SW 1271 (cell line): ENCODE measurements at places on chromosomes 1 and 21.

- no peak for DNase-seq
Observed at GRCh38 chr1:50979937-50980336, 9.9 kb downstream of the CDKN2C start.

GRCh38 chr1:215673943-215674342 is 106.8 kb downstream of the KCTD3 start:
- no peak for DNase-seq

DNA sequence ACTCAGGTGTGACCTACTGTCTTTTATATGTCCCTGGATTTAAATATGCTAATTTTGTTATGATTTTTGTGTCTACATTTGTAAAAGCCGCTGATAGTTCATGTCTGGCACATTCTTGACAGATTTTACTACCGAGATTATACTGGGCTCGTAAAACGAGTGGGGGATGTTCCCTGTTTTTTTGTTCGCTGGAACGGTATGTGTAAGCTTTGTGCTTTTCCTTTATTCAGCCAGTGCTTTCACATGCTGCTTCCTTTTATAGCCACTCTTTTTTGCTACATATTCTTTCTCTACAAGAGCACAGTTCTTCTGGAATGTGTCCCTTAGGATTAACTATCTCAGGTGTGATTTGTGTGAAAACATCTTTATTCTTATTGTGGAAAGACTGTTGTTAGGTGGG is 46.6 kb downstream of the ADARB1 start:
- DNase-seq: no peak

DNA sequence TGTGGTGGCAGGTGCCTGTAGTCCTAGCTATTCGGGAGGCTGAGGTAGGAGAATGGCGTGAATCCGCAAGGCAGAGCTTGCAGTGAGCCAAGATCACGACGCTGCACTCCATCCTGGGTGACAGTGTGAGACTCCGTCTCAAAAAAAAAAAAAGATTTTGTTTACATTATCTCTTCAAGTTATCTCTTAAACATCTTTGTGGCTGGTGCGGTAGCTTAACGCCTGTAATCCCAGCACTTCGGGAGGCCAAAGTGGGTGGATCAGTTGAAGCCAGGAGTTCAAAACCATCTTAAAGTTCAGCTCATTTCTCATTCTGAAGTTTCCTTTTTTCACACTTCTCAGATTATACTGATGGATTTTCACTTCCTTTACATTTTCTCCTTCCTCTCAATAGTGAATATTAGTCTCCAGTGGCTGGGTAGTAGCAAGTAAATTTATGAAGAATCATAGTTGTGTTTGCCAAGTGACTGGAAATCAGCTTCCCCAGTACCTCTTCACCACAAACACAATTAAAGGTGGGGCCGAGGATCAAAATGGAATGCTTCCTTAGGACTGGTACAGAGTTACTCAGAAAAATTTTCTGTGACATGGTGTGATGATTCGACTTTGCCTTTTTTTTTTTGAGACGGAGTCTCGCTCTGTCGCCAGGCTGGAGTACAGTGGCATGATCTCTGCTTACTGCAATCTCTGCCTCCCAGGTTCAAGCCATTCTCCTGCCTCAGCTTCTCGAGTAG is 13.8 kb downstream of the PIP5K1A start:
- DNase-seq: no peak

DNA sequence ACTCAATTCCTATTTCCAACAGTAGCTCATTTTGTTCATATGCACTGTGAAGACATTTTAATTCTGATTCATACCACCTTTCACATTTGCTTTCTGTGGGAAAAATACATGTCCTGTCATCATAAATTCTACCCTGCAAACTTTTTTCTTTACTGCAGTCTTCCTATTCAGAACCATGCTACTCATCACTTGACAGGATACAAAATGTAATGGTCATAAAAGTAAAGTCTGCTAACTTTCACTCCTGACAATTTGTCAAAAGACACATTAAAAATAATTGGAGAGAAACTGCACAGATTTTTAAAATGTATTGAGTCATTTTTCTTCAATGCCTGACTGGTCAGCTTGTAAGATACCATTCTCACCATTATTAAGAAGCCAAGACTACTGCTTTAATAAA is 1817.1 kb downstream of the BRINP3 start:
- DNase-seq: no peak

GRCh38 chr1:30044656-30045144 is 678.7 kb downstream of the MATN1 start:
- DNase-seq: no peak

DNA sequence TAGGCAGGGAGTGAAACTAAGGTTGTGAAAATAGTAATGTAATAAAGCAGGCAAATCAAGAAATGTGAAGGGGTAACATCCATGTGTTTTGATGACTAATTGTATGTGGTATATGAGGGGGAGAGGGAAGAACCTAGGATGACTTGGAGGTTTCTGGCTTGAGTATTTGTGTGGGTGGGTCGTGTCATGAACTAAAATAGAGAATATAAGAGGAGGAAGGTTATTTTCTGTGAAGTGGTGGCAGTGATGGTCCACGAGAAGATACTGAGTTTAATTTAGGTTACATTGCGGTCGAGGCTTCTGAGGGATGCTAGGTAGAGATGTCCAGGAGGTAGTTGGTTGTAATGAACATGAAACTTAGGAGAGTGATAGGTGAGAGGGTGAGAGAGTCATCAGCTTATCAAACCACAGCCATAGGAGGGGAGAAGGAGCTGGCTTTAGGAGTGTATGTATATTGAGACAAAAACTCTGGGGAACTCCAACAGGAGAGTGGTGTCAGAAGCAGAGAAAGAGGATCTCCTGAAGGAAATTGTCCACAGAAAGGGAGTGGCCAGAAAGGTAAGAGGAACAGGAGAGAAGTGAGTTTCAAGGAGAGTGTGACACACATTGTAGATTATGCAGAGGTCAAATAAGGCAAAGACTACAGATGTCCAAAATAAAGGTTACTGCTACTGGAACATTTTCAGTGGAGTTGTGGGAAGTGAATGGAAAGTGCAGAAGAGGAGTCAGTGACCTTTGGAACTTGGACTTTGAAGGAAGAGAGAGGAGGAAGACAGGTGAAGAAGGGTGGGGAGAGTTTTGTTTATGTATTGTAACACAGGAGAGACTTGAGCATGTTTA is 89.0 kb upstream of the MACF1 start:
- DNase-seq: no peak
